ENCODE measurements at places on chromosomes 4 and X.

DNA sequence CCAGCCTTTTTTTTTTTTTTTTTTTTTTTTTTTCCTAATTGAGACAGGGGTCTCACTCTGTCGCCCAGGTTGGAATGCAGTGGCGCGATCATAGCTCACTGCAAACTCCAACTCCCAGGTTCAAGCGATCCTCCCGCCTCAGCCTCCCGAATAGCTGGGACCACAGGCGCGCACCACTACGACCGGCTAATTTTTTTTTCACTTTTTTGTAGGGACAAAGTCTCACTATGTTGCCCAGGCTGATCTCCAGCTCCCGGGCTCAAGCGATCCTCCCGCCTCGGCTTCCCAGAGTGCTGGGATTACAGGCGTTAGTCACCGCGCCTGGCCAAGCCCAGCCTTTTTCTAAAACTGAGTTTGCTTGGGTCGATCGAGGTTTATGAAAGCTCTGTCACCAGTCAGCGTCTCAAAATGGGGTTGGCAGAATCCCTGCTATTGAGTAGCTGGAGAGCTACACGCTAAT is 1.3 kb upstream of the OTUD5 start:
- no peak for DNase-seq

DNA sequence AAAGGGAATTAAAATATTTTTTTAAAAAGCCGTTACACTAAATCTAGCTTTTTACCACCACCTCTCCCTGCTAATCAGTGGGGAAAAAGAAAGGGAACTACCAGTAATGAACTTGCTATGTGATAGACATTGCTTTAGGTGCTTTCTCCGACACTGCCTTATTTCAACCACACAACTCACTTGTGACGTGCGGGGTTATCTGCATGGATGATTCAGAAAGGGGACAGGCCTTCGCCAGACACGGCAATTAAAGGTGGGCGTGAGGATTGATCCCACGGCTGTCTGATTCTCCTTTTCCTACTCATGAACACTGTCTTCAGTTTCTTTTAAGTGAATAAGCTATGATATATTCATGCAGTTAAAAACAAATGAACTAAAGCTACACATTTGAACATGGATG is 882 bp upstream of the CXCR3 start:
- peak; percentile 28 for DNase-seq

- no peak for DNase-seq
Measured at GRCh38 chr4:4607336-4608213, 65.7 kb upstream of the STX18 start.

- no peak for DNase-seq
Measured at GRCh38 chrX:30858098-30858497, 31.0 kb downstream of the TAB3 start.

GRCh38 chr4:150436598-150437370 is 145.2 kb upstream of the MAB21L2 start:
- DNase-seq, result no peak

- no peak for DNase-seq
Measured at GRCh38 chr4:628821-629635, 3.7 kb downstream of the PDE6B start.

GRCh38 chrX:148984238-148984637 is 483.8 kb downstream of the AFF2 start:
- no peak for DNase-seq

DNA sequence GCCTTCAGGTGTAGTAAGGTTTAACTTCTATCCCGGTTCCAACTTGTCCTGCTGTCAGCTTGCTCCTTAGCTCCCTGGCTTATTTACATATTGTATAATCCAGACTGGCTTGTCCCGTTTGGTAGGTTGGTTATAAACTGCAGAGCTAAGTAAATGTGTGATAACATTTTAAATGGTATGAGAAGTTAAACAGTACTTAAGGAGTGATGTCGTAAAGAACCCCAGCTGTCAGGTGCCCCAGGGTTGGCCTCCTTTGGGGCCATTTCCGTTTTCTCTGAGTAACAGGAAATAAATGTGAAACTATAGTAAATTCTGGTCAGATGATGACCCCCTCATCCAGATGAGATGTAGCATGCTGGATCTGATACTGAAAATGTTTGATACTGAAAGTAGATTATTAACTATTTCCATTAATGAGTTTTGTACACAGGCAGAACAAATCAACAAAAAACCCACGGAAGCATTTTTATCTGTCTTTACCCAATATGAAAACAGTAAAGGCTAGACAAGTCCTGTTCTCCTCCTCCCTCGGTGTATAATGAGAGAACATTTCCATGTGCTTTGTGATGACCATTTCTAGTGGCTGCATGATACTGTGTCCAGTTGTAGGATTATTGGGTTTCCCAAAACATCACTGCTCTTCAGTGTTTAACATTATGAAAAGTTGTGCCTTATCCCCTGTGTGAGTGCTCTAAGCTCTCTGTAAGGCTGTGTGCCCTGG is 22.4 kb downstream of the GAB1 start:
- no peak for DNase-seq

DNA sequence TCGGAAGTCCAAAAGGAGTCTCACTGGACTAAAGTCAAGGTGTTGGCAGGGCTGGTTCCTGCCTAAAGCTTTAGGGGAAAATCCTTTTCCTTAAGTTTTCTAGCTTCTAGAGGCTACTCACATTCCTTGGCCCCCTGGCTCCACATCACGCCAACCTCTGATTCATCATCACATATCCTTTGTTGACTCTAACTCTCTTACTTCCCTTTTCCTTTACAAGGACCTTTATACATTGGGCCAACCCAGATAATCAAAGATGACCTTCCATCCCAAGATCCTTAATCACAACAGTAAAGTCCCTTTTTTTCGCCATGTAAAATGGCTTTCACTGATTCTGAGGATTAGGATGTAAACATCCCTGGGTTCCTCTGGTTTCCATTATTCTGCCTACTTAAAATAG is 146.4 kb upstream of the DCAF8L1 start:
- DNase-seq, result no peak

GRCh38 chr4:176320976-176321361 is 1.2 kb downstream of the SPCS3 start:
- no peak for DNase-seq

- no peak for DNase-seq
Measured at GRCh38 chrX:118693843-118694242, 33.6 kb upstream of the IL13RA1 start.

GRCh38 chr4:183670251-183670650 is 11.2 kb downstream of the TRAPPC11 start:
- DNase-seq, result no peak

GRCh38 chr4:80484712-80485111 is 149.2 kb downstream of the CFAP299 start:
- no peak for DNase-seq

GRCh38 chrX:147894366-147894963 is 17.3 kb upstream of the FMR1 start:
- DNase-seq, result no peak

DNA sequence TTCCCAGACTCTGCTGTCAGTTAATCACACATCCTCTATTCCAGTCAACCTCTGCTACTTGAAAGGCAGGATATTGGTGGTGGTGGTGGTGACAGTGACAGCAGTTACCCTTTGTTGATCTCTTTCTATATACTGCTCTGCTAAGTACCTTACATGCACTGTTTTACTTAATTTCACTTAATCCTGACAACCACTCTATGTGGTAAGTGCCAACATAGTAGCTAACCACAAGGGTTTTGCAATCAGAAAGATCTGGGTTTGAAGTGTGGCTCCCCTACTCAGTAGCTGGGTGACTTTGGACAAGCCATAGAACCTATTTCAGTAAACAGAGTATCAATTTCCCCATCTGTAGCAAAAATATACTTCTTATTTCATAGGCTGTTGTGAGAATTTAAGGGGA is 24.2 kb upstream of the F9 start:
- no peak for DNase-seq

GRCh38 chr4:185005219-185005819 is 13.0 kb upstream of the HELT start:
- peak; percentile 61 for DNase-seq

DNA sequence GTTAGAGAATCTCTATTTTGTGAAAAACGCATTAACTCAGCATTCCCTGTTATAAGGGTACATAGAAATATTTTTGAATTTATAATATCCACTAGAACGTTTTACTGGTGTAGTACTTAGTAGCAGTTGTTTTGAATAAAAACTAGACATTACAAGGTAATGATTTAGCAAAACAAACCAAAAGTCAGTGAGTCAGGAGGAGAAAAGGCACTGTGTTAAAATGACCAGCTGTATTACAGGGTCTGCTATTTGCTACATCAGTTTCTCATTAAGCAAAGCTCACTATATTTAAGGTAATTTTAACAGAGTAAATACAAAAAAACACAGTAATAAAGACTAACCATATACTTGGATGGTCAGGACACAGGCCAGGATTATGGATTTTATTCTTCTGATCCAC is 152.8 kb downstream of the RASL11B start:
- DNase-seq, result no peak

GRCh38 chr4:184197536-184198082 is 20.1 kb downstream of the ENPP6 start:
- DNase-seq, result no peak

GRCh38 chr4:5711479-5712184 is 631 bp downstream of the EVC start:
- DNase-seq, result no peak

GRCh38 chrX:15678339-15678738 is 13.7 kb upstream of the CLTRN start:
- DNase-seq, result no peak

GRCh38 chrX:79415056-79415455 is 47.9 kb upstream of the ITM2A start:
- no peak for DNase-seq
